Activated naive CD4-positive, alpha-beta T cell (primary cell): ENCODE measurements at places on chromosomes 1 and 21.

DNA sequence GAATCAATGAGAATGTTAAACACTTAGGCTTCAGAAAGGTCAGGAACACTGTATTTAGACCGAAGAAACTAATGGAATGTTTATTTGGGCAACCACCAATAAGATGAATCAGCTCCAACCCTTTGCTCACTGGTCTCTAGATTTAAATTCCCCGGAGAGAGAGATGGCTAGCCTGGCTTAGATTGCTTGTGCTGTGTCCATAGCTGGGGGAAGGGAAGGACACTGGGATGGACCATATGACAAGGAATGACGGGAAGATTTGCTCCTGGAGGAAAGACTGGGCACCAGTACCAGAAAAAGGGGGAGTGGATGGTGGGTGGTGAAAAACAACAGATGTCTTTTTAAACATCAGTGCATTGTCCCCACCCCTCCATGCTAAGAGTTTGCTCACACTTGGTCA, 426.6 kb downstream of the DUSP10 start:
- no peak for DNase-seq

DNA sequence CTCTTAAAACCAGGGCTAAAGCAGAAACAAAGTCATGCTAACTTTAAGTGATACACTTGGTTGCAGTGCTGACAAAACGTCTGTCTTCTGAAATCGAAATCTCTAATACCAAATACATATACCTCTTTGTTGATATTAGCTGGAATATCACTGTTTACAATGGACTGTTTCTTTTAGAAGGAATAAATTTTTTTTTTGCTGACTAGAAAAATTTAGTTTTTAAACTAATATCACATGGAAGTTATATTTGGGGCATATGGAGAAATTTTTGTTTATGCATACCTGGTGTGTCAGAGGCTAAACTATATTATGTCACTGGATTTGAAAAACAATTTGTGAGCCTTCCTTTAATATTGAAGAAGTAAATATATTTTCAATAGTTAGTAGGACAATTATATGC, 39.1 kb downstream of the USP25 start:
- DNase-seq: no peak

DNA sequence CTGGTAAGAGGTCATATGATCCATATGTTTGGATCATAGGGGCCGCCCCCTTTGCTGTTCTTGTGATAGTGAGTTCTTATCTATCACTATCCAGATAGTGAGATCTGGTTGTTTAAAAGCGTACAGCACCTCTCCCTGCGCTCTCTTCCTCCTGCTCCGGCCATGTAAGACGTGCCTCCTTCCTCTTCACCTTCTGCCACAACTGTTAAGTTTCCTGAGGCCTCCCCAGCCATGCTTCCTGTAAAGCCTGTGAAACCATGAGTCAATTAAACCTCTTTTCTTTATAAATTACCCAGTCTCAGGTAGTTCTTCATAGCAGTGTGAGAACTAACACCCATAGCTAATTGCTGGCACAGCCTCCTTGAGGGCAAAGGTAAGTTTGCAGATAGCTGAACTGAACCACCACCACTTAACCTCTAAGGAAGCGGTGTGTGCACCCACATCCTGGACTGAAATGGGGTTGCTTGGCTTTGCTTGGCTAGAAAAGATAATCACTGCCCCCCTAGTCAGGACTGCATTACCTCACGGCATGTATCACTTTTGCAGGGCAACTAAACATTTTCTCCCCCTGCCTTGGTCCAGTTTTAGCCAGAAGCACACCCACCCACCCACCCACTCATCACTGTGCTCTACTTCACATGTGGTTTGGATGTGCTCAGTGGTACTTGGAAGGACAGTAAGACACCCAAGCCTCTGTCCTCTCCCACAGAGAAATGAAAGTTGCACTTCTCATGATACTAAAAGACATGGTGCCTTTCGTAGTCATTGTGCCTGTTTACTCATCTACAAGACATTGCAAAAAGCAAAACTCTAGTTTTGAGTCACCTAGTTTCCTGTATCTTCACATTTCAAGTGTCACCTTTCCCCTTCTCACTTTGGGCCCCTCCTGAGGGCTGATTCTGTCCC, 23.1 kb upstream of the PTAFR start:
- no peak for DNase-seq

- no peak for DNase-seq
Measured at GRCh38 chr1:66933887-66934700, 9.3 kb downstream of the MIER1 start.

- DNase-seq: no peak
Measured at GRCh38 chr1:17857996-17858395, 102.9 kb downstream of the ACTL8 start.

DNA sequence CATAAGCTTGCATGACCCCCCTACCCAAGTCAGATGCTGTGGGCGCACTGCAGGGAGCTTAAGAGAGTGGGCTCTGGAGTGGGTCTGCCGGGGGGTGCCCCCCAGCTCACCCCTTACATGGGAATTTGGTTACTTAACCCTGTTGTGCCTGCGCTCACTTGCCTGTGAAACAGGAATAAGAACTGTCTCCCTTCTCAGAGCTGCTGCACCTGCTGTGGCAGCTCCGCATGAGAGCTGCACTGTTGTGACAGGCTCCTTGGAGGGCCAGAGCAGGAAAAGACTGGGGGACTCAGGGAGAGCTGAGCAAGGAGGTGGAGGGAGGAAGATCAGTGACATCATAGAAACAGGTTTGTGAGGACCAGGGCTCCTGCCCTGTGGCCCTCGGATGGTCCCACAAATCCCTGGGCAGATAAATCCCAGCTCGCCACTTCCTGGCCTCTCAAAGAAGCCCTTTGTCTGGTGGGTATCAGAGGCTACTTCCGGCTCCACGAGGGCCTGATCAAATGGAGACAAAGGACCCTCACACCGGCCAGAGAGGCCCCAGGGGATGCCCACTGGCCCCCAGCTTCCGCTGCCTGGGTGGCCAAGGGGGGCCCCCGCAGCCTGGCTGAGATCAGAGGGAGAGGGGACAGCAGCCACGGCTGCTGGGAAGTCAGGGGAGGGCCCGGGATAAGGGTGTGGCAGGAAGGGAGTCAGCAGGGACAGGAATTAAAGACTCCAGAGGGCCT, 28.9 kb upstream of the LAPTM5 start:
- DNase-seq: no peak

DNA sequence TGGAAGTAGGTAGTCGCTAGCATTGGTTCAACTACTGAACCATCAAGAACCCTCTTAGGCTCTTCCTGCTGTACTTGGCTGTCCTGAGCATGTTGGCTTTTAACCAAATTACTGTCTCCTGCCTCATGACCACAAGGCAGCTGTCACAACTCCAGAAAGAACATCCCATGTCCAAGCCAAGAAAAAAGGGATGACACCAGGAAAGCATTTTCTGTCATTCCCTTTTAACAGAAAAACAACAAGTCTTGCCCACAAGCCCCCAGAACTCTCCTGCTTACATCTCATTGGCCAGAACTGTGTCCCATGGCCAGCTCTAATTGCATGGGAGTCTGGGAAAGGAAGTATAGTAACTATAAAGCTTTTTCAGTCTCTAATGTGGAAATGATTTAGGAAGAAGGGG, 2.4 kb upstream of the RNU5D-1 start:
- DNase-seq: no peak

DNA sequence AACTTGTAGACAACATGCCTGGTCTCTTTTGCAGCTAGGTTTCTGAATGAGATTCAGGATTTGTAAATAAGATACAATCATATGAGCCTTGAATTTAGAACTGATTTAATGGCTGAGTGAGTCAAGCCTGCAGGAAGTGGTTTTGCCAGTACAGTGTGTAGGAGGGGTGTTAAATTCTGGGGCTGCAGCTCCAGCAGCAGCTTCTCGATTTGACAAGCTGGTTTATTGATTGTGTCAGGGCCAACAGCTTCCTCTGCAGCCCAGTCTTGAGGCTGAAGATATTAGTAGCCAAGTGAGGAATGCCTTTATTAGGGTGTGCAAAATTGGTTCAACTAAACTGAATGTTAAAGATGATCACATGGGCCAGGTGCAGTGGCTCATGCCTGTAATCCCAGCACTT, 11.5 kb upstream of the PLA2G5 start:
- no peak for DNase-seq

- DNase-seq: no peak
Measured at GRCh38 chr1:96596226-96596922, 125.2 kb upstream of the PTBP2 start.

GRCh38 chr1:14242123-14242522, 356.4 kb upstream of the KAZN start:
- no peak for DNase-seq

DNA sequence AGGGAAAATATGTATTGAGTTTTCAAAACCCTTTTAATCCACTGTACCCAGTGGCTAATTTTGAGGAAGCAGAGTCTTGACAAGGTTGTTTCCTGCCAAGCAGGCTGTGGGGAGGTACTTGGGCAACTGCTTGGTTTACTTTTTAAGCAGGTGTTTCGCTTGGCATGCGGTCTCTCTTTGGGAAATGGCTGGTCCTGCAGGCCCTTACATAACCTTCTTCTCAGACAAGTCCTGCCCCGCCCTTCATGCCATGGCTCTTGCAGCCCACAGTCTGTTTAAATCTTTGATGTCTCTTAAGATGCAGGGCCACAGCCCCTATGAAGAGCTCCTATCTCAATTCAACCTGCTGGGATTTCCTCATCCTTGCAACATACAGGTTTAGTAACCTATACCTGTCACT, 36.0 kb upstream of the ABCD3 start:
- DNase-seq: no peak

DNA sequence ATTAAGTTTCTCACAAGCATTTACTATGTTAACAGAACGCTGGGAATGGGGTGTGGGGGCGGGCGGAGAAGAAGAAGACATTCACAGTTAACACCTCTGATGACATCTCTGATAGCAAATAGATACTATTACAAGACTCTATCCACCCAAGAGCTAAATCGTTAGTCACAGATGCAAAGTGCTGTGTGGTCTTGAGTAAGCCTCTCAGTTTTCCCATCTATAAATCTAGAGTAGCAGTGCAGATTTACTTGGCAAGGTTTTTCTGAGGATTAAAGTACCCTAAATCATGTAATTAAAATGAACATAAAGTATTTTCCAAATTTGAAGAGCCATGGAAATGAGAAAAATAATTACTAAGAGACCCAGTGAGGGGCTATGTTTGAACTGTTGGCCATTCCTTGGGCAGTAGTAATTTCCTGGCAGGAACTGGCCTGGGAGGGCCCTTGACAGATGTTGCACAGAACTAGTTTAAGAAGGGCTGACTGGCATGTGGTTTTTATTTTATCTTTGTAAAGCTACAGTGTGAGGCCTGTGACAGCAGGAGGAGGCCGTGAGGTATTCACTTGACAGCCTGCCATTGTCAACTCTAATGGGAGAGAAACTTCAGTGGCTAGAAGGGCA, 58.7 kb upstream of the APOBEC4 start:
- DNase-seq: no peak

DNA sequence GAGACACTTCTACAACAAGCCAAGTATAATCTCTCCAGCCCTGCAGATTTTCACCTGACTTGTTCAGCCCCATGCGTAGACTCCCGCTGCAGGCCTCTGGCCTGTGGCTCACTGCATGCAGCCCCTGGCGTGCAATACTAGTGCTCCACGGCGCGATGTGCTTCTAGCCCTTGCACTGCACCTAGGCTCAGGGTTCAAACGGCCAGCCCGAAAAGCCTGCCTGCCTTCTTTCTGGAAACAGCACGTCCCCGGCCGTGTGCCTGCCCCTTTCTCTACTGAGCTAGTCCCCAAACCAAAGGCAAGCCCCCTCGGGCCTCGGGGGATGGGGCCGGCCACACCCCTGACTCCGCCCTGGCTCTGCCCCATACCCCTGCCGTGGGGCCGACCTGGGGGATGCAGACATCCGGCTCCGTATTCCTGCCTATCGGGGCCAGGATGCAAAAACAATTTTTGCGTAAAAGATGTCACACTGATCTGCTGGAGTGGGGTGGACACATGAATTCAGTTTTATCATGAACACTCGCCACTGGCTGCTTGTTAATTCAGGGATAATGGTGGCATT, 26.3 kb upstream of the TRAPPC10 start:
- no peak for DNase-seq

DNA sequence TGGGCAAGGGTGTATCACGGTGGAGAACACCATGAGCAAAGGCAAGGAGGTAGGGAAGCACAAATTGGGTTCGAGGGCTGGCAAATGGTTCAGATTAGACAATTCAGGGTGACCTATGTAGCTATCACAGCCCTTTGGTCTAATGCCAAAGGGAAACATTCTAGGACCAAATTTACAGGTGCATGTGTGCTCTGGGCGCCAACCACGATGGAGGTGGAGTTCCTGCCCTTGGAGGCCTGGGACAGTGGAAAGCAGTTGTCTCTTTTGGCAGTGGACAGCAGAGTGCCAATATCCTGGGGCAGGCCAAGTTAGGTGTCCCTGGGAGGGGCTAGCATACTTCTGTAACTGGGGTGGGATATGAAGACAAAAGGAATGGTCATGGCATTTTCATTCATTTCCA, 40.1 kb downstream of the IGFN1 start:
- DNase-seq: no peak

- no peak for DNase-seq
Measured at GRCh38 chr1:187985897-187986654, 1157.3 kb downstream of the PLA2G4A start.

GRCh38 chr1:201180901-201181300, 9.7 kb upstream of the IGFN1 start:
- DNase-seq: no peak

DNA sequence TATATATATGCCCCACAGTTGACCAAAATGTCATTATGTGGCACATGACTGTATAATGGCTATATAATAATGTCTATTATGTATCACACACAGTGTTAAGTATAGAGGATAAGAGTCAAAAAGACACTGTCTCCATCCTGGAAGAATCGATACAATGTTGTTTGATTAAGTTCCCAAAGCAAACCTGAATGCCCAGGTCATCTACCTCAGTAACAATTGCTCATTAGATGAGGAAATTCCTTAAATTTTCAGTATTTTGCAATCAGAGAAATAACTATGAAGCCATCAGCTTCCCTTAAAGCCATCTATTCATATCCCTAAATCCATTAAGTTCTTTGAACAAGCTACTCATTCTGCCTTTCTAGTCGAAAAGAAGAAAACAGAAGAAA, 10.0 kb downstream of the FOXJ3 start:
- no peak for DNase-seq

GRCh38 chr1:156760092-156760795, 7.1 kb upstream of the PRCC start:
- no peak for DNase-seq

GRCh38 chr1:174197547-174197946, 38.2 kb downstream of the RABGAP1L start:
- DNase-seq: no peak

- DNase-seq: no peak
Measured at GRCh38 chr1:10677491-10678391, 118.7 kb downstream of the CASZ1 start.

GRCh38 chr1:85584264-85584781, 3.8 kb downstream of the CCN1 start:
- DNase-seq: no peak
